ENCODE measurements at places on chromosomes 11 and 22. TPM values are rescaled to one million over a fixed set of nuclear protein-coding genes. Genes with fewer than 3 reads are reported as not detected.

The PAX6 gene
- total RNA-seq = not detected

The CDKN1C gene
- total RNA-seq = 18.7 TPM

The GLYAT gene
- not detected for total RNA-seq

The FIBIN gene
- not detected for total RNA-seq

The MYOD1 gene
- total RNA-seq = not detected

The APOL3 gene
- total RNA-seq = 95.7 TPM

The FXYD6 gene
- total RNA-seq = 0.22 TPM

The DEFB131B gene
- total RNA-seq = not detected

The UBASH3B gene
- total RNA-seq = 3.4 TPM

The POU2AF1 gene
- total RNA-seq = not detected

The PCNX3 gene
- total RNA-seq = 10.2 TPM

The GPR83 gene
- not detected for total RNA-seq

The DBX1 gene
- not detected for total RNA-seq

The OR6T1 gene
- total RNA-seq = not detected
